ENCODE measurements at places on chromosomes 1 and 21. TPM values are rescaled to one million over a fixed set of nuclear protein-coding genes. Genes with fewer than 3 reads are reported as not detected.

CACHD1 gene
- total RNA-seq = 34.7 TPM

PLXNA2 gene
- total RNA-seq = 43.6 TPM

LCE3D gene
- total RNA-seq = not detected

KCNQ4 gene
- 7.2 TPM for total RNA-seq

KRTAP13-2 gene
- total RNA-seq = not detected

MTOR gene
- 64.4 TPM for total RNA-seq

INKA2 gene
- 5.1 TPM for total RNA-seq

F13B gene
- total RNA-seq = not detected

DUSP10 gene
- 27.5 TPM for total RNA-seq

TIE1 gene
- 33.0 TPM for total RNA-seq

GBP6 gene
- total RNA-seq = 0.38 TPM

LIN28A gene
- not detected for total RNA-seq

PRMT6 gene
- total RNA-seq = 29.9 TPM

HEYL gene
- 16.3 TPM for total RNA-seq

GBP7 gene
- total RNA-seq = not detected

RGS13 gene
- not detected for total RNA-seq

ETV3L gene
- not detected for total RNA-seq

PTCH2 gene
- 4.6 TPM for total RNA-seq

LHX8 gene
- total RNA-seq = not detected

Measured in camera-type eye (tissue), 1 donor.